ENCODE measurements at places on chromosomes 7 and 10. TPM values are rescaled to one million over a fixed set of nuclear protein-coding genes. Genes with fewer than 3 reads are reported as not detected.

VPS37D gene
- 1.4 TPM for total RNA-seq

UCN3 gene
- 1.2 TPM for total RNA-seq

TRIL gene
- 6.5 TPM for total RNA-seq

ACTL6B gene
- total RNA-seq: not detected

GRID2IP gene
- total RNA-seq: 0.46 TPM

GRM8 gene
- not detected for total RNA-seq

NAT16 gene
- total RNA-seq: not detected

BEND7 gene
- 31.1 TPM for total RNA-seq

Measured in upper lobe of right lung (tissue), 1 donor.